M059J (cell line): ENCODE measurements at places on chromosomes 1 and 21. TPM values are rescaled to one million over a fixed set of nuclear protein-coding genes. Genes with fewer than 3 reads are reported as not detected.
A peak's percentile ranks its signal among the peaks of the same experiment; 100 is the strongest.

The NEXN gene
- 6.0 and 10.4 TPM in 2 replicates for total RNA-seq

- DNase-seq, result no peak
Observed at GRCh38 chr21:31564439-31564838, 95.1 kb upstream of the SOD1 start.

- no peak for DNase-seq
Observed at GRCh38 chr21:14589855-14590563, 43.9 kb upstream of the SAMSN1 start.

- no peak for DNase-seq
Observed at GRCh38 chr1:198102454-198102827, 54.4 kb upstream of the NEK7 start.

- no peak for DNase-seq
Observed at GRCh38 chr1:242827538-242827937, 303.0 kb upstream of the PLD5 start.

- no peak for DNase-seq
Observed at GRCh38 chr1:6263716-6264115, 2.8 kb upstream of the GPR153 start.

DNA sequence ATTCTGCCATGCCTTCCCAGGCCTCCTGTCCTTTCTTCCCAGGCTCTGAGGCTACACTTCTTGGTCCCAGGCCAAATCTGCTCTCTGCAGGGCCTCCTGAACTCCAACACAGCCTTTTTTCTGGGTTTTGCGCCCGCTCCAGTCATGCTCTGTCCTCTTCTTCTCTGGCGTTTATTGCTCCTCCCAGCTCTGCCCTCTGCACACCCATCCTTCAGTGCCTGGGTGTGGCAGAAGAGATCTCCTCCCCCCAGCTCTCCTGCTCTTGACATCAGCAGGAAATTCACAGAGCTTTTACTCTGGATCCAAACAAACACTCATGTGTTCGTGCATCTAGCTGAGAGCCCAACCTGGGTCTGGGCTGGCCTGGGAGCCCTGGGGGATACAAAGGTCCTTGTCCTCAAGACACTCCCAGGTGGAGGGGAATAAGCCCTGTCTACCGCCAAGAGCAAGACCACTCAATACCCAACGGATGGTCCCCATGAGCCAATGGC is 22.9 kb upstream of the EPS8L3 start:
- peak; percentile 72 for DNase-seq

- DNase-seq, result no peak
Observed at GRCh38 chr1:160068225-160068624, 1.7 kb downstream of the KCNJ10 start.

DNA sequence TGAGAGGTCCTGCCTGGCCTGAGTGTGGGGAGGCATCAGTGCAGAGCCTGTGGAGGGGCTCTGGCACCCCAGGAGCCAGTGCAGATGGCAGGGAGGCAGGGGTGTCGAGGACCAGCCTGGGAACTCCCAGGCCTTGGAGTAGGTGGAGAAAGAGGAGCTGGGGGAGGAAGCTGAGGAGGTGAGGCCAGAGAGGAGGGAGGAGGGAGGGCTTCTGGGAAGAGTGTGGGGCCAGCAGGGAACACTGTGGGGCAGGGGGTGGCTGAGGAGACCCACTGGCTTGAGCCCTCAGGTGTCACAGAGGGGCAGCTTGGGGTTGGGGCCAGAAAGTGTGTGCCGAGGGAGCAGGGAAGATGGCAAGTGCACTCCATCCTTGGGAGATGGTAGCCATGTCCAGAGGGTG is 3.8 kb downstream of the COQ8A start:
- DNase-seq, result no peak

DNA sequence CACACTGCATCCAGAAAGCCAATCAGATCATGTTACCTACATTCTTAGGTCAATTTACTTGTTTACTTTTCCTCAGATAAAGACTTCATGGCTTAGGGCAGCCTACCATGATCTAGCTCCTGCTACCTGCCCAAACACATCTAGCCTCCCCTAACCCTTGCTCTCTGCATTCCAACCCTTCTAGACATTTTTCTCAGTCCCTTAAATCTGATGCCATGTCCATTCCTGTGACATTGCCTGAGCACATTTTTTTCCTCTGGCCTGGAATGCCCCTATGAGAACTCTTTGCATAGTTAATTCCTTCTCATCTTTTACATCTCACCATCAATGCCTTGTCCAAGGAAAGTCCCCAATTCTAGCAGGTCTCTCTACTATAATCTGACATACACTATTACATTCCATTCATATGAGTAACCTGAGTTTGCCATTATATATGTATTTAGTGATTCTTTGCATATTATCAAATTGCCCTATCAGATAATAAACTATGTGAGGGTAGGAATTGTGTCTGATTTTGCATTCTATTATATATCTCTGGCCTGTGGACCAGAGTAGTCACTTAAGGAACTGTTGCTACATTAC is 166.9 kb downstream of the COL11A1 start:
- DNase-seq, result no peak
